Activated naive CD4-positive, alpha-beta T cell treated with anti-CD3 and anti-CD28 coated beads for 36 hours (primary cell): ENCODE measurements at places on chromosomes 7 and 10. TPM values are rescaled to one million over a fixed set of nuclear protein-coding genes. Genes with fewer than 3 reads are reported as not detected.

Gene KIF20B
- 67.2 TPM for total RNA-seq

DNA sequence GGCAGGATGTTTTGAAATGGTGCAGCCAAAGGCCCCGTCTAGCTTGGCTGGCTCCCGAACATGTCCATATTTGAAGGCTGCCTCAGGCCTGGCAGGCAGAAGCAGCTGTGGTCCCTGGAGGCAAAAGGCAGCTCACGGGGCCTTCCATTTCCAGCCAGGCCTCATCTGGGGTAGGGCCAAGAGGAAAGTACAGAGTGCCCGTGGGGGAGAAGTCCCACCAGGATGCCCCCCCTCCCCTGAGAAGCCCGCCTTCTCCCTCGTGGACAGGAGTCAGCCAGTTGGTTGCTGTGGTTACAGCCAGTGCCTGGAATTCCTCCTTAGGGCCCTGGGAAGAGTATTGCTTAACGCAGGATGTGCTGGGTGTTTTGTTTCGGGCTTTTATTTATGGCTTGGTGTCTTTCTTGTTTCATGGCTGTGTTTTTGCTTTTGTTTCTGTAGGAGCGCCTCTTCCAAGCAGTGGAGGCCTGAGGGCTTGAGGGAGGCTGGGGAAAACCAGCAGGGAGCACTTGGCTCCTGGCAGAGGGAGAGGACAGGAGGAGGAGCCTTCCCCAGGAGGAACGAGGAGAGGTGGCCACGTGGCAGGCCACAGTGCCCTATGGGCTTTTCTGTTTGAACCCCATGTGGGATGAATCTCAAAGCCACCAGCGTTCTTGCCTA is 45.4 kb downstream of the CHST3 start:
- H3K27ac ChIP-seq = no peak overlapping the region
- no peaks in the 10 kb centered on the region for H3K27me3 ChIP-seq
- no peak for DNase-seq
- H3K4me1 ChIP-seq = no peaks in the 10 kb centered on the region
- H3K36me3 ChIP-seq = no peaks in the 10 kb centered on the region

Gene SLC16A9
- 0.84 TPM for total RNA-seq

Gene PRTFDC1
- 0.99 TPM for total RNA-seq

Gene FGL2
- not detected for total RNA-seq
